ENCODE measurements at places on chromosomes 4 and X.

DNA sequence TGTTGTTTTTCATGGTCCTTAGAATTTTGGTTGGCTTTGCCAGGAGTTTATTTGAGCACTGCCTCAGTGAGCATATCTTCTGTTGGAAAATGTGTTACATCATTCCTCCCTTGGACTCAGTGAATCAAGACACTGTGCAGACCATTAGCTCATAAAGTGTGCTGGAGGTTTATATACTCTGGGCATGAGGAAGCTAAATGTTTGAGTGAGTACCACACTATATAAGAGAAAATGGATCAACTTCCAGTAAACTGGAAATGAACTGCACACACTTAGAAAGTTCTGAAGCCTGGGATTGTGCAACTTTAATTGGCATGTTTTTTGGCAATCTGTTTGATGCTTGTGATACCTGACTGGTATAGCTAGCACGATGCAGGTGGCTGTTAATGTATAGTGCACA is 75.9 kb downstream of the LIMCH1 start:
- no peak for DNase-seq

DNA sequence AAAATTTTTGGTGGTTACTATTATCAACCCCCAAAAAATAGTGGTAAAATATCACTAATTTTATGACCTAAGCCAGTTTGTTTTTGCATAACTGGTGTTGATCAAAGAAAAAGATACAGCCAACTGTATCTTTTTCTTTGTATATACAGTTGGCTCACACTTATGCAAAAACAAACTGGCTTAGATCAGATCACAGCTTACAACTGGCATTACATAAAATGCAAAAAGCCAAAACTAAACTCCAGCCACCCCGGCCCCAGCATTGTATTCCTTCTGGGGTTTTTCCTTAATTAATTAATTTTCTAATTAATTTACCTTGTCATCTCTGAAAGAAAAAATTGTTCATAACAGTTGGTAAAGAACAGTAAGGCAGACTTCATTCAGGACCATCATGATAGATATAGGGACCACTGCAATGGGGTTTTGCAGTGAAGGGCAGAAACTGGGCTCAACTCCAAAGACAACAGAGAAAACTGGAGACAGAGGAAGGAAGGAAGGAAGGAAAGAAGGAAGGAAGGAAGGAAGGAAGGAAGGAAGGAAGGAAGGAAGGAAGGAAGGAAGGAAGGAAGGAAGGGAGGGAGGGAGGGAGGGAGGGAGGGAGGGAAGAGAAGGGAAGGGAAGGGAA is 202.1 kb downstream of the HNRNPD start:
- DNase-seq = no peak

DNA sequence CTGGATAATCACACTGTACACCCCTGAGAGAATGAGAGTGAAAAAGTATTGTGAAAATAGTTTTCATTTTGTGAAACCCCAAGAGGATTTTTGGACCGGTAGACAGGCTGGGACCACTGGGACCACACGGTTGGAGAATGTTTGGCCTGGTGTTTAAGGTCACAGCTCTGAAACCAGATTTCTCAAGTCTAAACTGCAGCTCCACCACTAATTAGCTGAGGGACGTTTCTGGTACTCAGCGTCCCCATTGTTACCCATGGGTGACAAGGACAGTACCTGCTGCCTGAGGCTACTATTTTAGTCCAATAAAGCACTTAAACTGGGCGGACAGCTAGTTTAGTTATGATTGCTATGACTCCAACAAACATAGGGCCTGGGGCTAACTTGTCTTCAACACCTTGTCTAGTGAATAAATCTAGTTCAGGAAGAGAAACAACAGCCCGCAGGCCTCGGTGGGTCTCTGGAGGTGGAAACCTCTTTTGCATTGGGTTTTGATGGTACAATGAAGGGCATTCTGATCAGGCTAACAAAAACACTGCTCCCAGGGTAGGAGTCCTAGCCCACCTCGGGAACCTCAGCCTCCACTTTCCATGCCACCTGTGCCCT is 509 bp upstream of the USP11 start:
- DNase-seq = no peak

- no peak for DNase-seq
Measured at GRCh38 chr4:73908965-73909364, 39.8 kb downstream of the CXCL1 start.

DNA sequence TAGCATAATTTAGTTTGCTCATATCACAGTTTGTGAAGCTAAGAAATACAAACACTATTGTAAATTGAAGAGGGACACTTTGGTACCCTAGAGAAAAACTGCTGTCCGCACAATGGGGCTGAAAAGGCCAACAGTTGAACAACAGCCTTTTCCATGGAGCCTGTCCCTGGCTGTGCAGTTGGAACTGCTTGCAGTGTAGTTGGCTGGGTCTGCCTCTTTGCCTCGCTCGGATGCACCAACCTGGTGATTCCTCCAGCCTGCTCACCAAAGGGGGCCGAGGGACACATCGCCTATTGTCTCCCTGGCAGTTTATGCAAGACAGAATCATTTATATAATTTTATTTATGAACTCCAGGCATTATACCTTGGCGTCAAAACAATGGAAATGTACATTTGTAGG is 16.5 kb upstream of the GALNT7 start:
- no peak for DNase-seq

DNA sequence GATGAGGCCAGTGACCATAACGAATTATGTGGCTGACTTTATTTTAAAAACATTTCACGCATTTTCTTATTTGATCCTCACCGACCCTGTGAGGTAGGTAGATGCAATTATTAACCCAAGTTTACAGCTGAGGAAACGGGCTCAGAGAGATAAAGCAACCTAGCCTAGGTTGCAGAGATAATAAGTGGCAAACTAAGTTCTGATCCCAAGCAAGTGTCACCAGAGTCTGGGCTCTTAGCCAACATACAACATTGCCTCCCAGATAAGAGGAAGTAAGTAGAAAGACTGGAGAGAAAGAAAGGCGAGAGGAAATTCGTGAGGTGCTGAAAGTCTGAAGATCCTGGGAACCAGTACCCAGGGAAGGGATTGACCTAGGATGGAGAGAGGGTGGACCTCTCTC is 77.4 kb upstream of the GPR50 start:
- no peak for DNase-seq

DNA sequence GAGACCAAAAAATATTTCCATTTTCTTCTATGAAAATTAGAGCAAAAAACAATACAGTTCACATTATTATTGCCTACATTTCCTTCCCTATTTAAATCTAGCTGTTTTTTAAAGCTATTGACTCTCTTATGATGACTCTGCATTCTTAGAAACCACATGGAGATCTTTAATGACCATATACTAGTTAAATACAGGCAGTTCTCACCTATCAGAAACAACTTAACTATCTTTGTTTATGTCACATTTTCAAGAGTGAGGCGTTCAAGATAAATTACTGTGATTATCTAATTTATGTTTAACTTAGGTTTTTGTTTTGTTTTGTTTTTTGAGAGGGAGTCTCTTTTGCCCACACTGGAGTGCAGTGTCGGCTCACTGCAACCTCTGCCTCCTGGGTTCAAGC is 3.0 kb downstream of the CISD2 start:
- DNase-seq = no peak

DNA sequence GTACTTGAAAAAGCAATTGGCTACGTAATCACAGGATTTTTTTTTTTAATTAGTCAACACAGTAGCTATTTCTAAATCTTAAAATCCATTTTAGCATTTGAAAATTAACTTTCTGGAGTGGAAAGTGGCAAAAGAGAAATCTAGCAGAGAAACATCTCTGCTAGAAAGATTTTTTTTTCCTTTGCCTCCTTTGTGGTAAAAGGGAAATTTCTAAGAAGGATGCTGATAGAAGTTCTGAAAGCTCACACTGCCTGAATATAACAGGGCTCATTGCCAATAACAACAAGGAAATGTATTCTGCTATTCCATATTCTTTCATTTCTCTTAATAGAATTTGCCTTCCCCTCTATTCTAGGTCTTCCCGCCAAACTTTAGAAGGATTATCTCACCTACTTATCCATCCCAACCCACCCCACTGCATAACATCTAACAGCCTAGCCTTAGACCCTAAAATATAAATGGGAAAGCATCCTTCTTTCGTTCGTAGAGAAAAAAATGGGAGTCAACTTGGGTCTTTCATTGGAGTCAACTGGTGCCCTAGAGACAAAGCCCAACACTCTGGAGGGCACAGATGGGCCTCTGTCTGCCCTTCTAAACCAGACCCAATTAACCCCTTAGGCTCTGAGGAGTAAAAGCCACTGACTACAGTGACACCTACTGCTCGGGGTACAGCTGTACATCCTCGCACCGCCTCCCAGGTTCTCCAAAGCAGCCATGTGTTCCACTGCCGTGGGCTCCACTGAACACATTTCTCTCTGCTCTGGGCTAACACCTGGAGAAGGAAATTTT is 103.9 kb downstream of the MAML3 start:
- DNase-seq = no peak

DNA sequence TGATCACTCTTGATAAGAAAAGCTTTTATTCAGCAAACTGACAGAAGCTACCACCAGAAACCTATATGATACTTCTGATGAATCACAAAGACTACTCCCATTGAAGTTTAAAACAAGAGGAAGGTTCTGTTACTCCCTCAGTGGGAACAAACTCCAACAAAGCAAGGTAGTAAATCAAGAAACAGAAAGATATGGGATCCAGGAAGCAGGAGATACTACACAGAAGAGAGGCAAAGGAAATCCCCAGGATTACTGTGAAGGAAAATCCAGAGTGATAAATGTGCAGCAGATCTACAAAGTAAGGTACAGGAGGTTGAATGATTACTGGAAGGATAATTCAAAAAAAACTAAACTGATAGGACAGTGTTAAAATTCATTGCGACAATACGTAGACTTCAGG is 222.4 kb downstream of the HHIP start:
- DNase-seq = no peak

DNA sequence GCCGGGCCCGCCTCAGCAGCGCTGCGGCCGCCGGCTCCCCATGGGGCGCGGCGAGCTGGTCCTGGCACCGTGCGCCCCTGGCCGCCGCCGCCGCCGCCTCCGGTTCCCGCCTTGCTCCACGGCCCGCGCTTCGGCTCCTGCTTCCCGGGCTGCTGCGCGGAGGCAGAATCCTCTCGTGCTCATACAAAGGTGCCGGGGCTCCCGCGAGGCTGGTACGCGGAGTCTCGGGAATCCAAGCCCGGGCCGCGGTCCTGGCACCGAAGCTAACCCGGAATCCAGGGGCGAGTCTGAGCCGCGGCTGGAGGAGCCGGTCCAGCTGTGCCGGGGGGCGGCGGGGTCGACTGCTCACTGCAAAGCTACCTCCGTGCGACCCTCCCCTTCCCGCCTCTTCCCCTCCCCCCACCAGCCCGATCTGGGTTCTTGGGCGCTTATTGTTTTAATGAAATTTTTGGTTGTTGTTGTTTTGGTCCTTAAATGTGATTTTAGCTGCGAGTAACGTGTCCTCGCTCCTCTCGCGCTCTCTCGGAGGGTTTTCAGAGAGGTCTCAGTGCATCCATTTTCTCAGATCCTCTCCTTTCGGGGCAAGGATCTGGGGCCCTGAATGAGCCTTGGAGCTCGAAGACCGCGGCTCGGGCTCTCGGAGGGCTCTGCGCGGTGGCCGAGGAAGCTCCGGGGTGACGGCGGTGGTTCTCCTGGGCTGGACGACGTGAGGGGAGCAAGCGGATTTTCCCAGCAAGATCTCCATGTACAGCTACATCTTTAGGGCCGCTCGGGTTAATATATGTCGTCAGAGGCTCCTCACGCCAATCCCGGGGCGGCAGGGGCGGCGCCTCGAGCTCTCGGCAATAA is at the start of gene HAND2:
TSS of gene HAND2 (minus strand) at position 753 of the 849 bp plus-strand sequence. CDS start 940 bp downstream, outside the sequence.
- no peak for DNase-seq

GRCh38 chr4:154208424-154208823 is 283.2 kb downstream of the DCHS2 start:
- DNase-seq = no peak

GRCh38 chr4:182756161-182756690 is 161.0 kb downstream of the DCTD start:
- no peak for DNase-seq

DNA sequence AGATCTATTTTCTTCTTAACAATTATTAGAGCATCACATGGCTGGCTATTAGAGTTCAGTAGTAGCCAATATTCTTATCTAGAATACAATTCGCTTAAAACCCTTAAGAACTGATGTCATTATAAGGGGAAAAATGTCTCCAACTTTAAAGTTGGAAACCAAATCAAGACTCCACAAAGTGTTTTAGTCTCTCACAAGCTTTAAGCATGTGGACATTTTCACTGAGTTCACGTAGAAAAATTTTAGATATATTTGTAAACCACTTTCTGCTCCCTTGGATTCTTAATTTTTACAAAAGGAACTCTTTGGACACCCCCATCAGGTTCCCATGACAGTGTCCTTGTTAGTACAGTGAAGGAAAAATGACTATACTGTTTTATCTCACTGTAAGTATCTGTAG is 123.9 kb upstream of the NAP1L5 start:
- no peak for DNase-seq

DNA sequence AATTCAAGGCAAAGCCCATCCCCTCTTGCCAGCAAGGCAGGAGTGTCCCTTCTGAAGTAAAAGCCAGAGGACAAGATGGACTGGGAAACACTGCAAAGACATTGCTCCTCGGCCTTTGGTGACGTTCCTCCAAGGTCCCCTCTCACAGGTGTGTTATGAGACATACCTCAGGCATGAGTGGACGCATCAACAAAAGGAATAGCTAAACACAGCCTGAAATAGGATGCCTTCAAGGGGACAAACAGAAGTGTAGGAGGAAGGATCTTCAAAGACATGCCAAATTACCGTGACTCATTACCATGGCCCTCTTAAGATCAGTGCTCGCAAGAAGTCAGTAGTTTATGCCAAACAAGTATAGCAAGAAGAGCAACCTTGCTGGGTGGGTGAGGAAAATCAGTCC is 6.0 kb upstream of the IDS start:
- DNase-seq = no peak

GRCh38 chr4:47668810-47669408 is 169.0 kb downstream of the CORIN start:
- DNase-seq = no peak

GRCh38 chr4:73653695-73654106 is 33.5 kb upstream of the RASSF6 start:
- no peak for DNase-seq

DNA sequence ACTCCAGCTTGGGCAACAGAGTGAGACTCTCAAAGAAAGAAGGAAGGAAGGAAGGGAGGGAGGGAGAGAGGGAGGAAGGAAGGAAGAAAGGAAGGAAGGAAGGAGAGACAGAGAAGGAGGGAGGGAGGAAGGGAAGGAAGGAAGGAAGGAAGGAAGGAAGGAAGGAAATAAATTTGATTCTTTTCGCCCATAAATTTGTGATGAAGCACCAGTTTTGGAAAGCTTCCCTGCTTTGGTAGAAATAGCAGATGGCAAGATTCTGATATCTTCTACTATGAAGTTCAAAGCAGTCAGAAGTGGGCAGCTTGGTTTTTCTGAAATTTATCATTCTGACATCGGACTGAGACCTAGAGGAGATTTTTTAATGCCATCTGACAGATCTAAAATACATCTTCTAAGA is 11.7 kb upstream of the GYG2 start:
- DNase-seq = no peak

GRCh38 chr4:162265802-162266201 is 102.0 kb upstream of the FSTL5 start:
- no peak for DNase-seq

DNA sequence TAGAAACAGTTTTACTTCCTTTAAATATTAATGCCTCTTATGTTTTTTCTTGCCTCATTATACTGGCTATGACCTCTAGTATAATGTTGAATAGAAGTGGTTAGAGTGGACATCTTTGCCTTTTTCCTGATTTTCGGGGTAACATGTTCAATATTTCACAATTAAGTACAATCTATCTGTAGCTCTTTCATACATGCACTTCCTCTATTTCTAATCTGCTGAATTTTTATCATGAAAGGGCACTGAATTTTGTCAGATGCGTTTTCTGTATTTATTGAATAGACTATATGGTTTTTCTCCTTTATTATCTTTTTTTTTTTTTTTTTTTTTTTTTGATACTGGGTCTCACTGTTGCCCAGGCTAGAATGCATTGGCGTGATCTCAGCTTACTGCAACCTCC is 29.0 kb downstream of the MECP2 start:
- no peak for DNase-seq
